ENCODE measurements at places on chromosomes 6 and 20. TPM values are rescaled to one million over a fixed set of nuclear protein-coding genes. Genes with fewer than 3 reads are reported as not detected.
A peak's percentile ranks its signal among the peaks of the same experiment; 100 is the strongest.

Gene IL17A
- total RNA-seq = not detected

Gene CAGE1
- 0.28 TPM for total RNA-seq

Gene WFDC12
- total RNA-seq = not detected

Gene OPN5
- total RNA-seq = not detected

Gene LST1
- 229 TPM for total RNA-seq

Gene CASS4
- total RNA-seq = 9.1 TPM

Gene C20orf141
- not detected for total RNA-seq

Gene COL19A1
- not detected for total RNA-seq

Gene IRF4
- total RNA-seq = not detected

Gene TCF15
- 1.0 TPM for total RNA-seq

Gene LTB
- not detected for total RNA-seq

Gene SLC22A1
- total RNA-seq = 5.4 TPM

Gene ASF1A
- 2.8 TPM for total RNA-seq

Gene HCRTR2
- total RNA-seq = 0.21 TPM

Gene POPDC3
- total RNA-seq = 0.79 TPM

Gene NKX2-4
- total RNA-seq = not detected

Gene IFNGR1
- total RNA-seq = 107 TPM

GRCh38 chr6:158005626-158006180 lies 24.0 kb downstream of the SYNJ2 start:
- H3K36me3 ChIP-seq = no peaks in the 10 kb centered on the region
- peak overlapping the region; percentile 38 for H3K27ac ChIP-seq
- H3K4me1 ChIP-seq = peaks cover 18% of the 10 kb centered on the region

DNA sequence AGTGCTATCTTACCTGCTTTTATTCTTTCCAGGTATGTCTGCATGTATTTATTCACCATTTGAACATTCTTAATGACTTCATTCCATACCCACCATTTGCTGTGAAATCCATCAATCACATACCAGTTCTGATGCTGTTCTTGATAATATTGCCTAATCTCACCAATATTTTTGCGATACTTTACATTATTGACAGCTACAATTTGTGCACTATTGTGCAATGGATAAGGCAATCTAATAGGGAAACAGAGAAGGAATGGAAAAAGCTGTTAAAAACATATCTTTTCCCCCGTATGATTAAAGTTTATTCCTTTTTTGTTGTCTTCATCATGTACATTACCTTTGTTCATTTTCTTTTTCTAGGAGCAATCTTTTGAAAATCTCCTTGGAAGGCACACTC lies 23.3 kb upstream of the ZBTB24 start:
- no peaks in the 10 kb centered on the region for H3K36me3 ChIP-seq
- no peak overlapping the region for H3K4me3 ChIP-seq
- DNase-seq = no peak
- no peak overlapping the region for H3K27ac ChIP-seq

DNA sequence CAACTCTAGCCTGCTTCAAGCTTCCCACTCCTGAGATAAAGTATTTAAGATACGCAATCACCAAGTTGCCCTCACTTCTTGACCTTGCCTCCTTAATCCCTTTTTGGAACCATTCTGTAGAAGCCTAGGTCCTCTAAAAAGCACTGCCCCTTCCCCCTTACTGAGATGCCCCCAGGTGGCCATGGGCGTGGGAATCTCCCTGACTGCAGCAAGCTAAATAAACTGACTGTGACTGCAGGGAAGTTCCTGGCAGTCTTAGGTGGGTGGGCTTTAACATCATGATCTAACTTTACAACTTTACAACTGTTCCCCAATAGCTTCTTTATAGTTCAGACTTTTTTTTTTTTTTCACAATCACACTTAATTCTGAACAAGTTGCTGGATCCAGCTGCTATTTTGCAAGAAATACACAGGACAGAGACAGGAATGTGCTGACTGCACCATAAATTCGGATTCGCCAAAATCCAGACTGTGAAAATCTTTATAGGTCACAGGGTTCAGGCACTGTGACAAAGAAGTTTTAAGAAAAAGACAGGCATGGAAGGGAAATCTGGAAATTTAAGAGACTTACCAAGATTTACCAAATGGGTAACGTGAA lies 344.2 kb upstream of the SULF2 start:
- H3K27ac ChIP-seq = peak overlapping the region; percentile 80
- H3K27me3 ChIP-seq = no peaks in the 10 kb centered on the region
- H3K4me3 ChIP-seq = no peak overlapping the region
- H3K4me1 ChIP-seq = peaks cover 10% of the 10 kb centered on the region
- H3K36me3 ChIP-seq = no peaks in the 10 kb centered on the region

GRCh38 chr6:134003542-134003951 lies 48.9 kb downstream of the SLC2A12 start:
- no peak for DNase-seq
- H3K4me3 ChIP-seq = no peak overlapping the region
- H3K27me3 ChIP-seq = no peaks in the 10 kb centered on the region
- H3K36me3 ChIP-seq = no peaks in the 10 kb centered on the region

- H3K27me3 ChIP-seq = no peaks in the 10 kb centered on the region
- no peak overlapping the region for H3K27ac ChIP-seq
- H3K4me1 ChIP-seq = no peaks in the 10 kb centered on the region
- H3K36me3 ChIP-seq = no peaks in the 10 kb centered on the region
- no peak for DNase-seq
Measured at GRCh38 chr6:8658416-8658815, 223.1 kb upstream of the SLC35B3 start.

DNA sequence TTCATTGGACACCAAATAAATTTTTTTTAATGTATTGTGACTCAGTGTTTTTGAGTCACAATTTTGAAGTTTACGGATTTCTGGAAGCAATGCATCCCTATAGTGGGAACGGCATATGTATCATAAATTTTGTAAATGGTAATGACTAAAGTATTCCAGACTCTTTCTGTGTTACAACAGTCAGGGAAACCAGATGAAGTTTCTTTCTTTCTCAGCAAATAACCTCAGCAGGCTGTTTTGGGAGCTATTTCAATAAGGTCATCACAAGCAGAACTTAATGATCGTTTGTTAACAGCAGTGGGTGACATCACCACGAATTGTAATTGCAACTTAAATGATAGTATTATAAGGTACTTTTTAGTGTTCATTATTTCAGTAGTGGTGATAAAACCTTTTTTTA lies 52.0 kb downstream of the HIVEP1 start:
- H3K36me3 ChIP-seq = no peaks in the 10 kb centered on the region
- H3K4me1 ChIP-seq = no peaks in the 10 kb centered on the region
- H3K4me3 ChIP-seq = no peak overlapping the region
- DNase-seq = no peak
- H3K27ac ChIP-seq = no peak overlapping the region

GRCh38 chr6:120451508-120451907 lies 882.8 kb downstream of the TBC1D32 start:
- H3K4me1 ChIP-seq = no peaks in the 10 kb centered on the region
- H3K27me3 ChIP-seq = no peaks in the 10 kb centered on the region
- DNase-seq = no peak
- no peak overlapping the region for H3K4me3 ChIP-seq
- no peak overlapping the region for H3K27ac ChIP-seq

- peaks cover 3% of the 10 kb centered on the region for H3K27me3 ChIP-seq
- no peak overlapping the region for H3K4me3 ChIP-seq
- H3K4me1 ChIP-seq = no peaks in the 10 kb centered on the region
- DNase-seq = no peak
Measured at GRCh38 chr6:811831-812230, 118.9 kb upstream of the EXOC2 start.

GRCh38 chr6:135282395-135282794 lies 101.3 kb downstream of the MYB start:
- no peak overlapping the region for H3K27ac ChIP-seq
- H3K4me1 ChIP-seq = no peaks in the 10 kb centered on the region
- H3K4me3 ChIP-seq = no peak overlapping the region

- H3K4me3 ChIP-seq = no peak overlapping the region
- no peaks in the 10 kb centered on the region for H3K36me3 ChIP-seq
- DNase-seq = no peak
- no peaks in the 10 kb centered on the region for H3K4me1 ChIP-seq
- H3K27ac ChIP-seq = no peak overlapping the region
- H3K27me3 ChIP-seq = no peaks in the 10 kb centered on the region
Measured at GRCh38 chr20:61538183-61538942, 286.3 kb downstream of the CDH4 start.

GRCh38 chr6:26071135-26071534 lies 16.1 kb upstream of the HFE start:
- H3K4me3 ChIP-seq = no peak overlapping the region
- no peaks in the 10 kb centered on the region for H3K36me3 ChIP-seq
- no peak for DNase-seq
- no peaks in the 10 kb centered on the region for H3K4me1 ChIP-seq

GRCh38 chr6:129189266-129189665 lies 306.3 kb downstream of the LAMA2 start:
- no peak overlapping the region for H3K27ac ChIP-seq
- no peaks in the 10 kb centered on the region for H3K27me3 ChIP-seq
- DNase-seq = no peak
- no peaks in the 10 kb centered on the region for H3K4me1 ChIP-seq
- no peak overlapping the region for H3K4me3 ChIP-seq

- no peaks in the 10 kb centered on the region for H3K27me3 ChIP-seq
- H3K4me3 ChIP-seq = no peak overlapping the region
- no peaks in the 10 kb centered on the region for H3K4me1 ChIP-seq
- H3K36me3 ChIP-seq = no peaks in the 10 kb centered on the region
- DNase-seq = no peak
Measured at GRCh38 chr20:16699293-16699692, 30.5 kb upstream of the SNRPB2 start.

DNA sequence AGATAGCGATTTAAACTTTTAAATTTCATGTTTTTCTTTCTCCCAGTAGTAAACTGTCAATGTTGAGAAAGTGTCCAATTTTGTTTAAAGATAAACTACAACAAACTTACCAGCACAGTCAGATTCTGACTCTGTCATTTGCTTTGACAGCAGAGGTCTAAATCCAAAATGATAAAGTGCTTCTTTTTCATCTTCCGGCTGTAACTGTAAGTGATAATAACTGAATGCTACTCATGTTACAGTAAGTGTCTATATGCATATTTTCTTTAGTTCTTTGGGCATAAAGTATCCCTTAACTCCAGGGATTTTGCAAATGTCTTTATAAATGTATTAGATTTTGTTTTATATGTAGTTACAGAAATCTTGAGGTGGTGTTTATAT lies 610.4 kb downstream of the RFPL4B start:
- H3K4me3 ChIP-seq = no peak overlapping the region
- no peaks in the 10 kb centered on the region for H3K36me3 ChIP-seq
- no peak for DNase-seq
- H3K27me3 ChIP-seq = no peaks in the 10 kb centered on the region
- H3K4me1 ChIP-seq = peaks cover 6% of the 10 kb centered on the region

DNA sequence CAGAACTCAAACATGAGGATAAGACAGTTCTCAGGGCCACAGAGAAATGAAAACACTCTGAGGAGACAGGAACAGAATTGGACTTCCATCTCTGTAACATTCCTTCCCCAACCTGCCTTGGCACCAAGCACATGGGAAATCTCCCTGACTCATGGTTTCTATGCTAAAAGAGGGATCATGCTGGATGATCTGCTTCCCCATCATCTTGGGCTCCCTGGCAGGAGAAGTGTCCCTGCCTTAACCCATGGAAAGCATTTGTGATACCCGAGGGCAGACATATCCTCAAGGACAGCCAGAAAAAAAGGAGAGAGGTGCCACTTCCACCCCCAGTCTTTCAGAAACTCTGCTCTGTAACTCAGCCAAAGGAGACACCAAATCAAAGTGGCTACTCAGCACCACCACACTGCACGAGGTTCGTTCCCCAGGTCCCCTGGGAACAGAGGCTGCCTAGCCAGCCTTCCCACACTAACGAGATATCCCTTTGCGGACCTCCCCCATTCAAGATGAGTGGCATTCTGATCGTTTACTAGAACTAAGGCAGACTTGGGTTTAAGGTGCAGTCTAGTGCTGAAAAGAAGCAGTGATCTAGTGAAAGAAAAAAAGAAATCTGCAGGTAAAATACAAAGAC lies 34.8 kb downstream of the BLOC1S5 start:
- H3K27ac ChIP-seq = no peak overlapping the region
- no peak for DNase-seq
- no peaks in the 10 kb centered on the region for H3K4me1 ChIP-seq

- no peaks in the 10 kb centered on the region for H3K36me3 ChIP-seq
- DNase-seq = no peak
- no peak overlapping the region for H3K4me3 ChIP-seq
- no peaks in the 10 kb centered on the region for H3K27me3 ChIP-seq
Measured at GRCh38 chr6:137651591-137652335, 157.6 kb upstream of the OLIG3 start.

GRCh38 chr6:163991321-163991720 lies 576.8 kb downstream of the QKI start:
- no peaks in the 10 kb centered on the region for H3K36me3 ChIP-seq
- no peak for DNase-seq
- H3K4me1 ChIP-seq = no peaks in the 10 kb centered on the region
- no peak overlapping the region for H3K4me3 ChIP-seq
- no peaks in the 10 kb centered on the region for H3K27me3 ChIP-seq

GRCh38 chr20:51712501-51713212 lies 55.5 kb downstream of the ATP9A start:
- H3K36me3 ChIP-seq = no peaks in the 10 kb centered on the region
- H3K27ac ChIP-seq = no peak overlapping the region
- no peaks in the 10 kb centered on the region for H3K4me1 ChIP-seq
- H3K4me3 ChIP-seq = no peak overlapping the region
